ENCODE measurements at places on chromosomes 2 and 18.
A peak's percentile ranks its signal among the peaks of the same experiment; 100 is the strongest.

DNA sequence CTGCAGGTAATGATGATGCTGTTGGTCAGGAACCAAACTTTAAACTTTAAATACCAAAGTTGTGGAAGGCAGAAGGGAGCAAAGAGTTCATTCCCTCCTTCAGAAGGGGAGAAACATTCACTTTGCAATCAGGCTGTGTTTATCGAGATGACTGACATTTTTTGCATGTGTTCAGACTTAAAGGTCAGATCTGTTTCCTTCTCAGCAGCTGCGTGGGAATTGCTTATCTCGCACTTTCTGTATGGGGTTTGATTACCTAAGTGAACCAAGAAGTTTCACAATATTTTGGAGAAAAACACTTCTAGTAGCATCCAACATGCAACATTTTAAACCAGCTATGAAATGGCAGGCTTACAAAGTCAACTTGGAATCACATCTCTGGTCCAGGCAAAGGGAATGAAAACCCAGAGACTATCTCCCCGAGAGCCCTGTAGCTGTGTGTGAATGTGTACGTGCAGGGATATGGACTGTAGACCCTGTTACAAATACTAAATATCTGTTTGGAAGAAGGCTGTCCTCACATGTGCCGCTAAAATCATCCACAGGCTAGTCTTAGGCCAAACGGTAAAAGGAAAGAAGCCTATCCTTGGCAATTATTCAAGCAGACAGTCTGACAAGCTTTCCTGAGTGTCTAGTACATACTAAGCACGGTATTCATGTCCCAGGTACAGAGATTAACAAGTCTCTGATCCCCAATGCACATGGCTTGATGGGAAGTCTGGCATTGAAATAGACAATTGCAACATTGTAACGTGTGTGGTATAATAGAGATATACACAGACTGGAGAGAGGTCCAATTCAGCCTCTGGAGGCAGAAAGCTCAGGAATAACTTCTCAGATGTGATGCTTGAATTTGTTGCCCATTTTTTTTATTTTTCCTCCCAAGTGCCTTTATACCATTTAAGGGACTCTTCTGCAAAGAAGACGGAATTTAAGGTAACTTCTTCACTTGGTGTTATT is 483.1 kb downstream of the DPP10 start:
- no peak for DNase-seq

GRCh38 chr2:3189961-3190360 is 187.7 kb downstream of the EIPR1 start:
- DNase-seq, result no peak

DNA sequence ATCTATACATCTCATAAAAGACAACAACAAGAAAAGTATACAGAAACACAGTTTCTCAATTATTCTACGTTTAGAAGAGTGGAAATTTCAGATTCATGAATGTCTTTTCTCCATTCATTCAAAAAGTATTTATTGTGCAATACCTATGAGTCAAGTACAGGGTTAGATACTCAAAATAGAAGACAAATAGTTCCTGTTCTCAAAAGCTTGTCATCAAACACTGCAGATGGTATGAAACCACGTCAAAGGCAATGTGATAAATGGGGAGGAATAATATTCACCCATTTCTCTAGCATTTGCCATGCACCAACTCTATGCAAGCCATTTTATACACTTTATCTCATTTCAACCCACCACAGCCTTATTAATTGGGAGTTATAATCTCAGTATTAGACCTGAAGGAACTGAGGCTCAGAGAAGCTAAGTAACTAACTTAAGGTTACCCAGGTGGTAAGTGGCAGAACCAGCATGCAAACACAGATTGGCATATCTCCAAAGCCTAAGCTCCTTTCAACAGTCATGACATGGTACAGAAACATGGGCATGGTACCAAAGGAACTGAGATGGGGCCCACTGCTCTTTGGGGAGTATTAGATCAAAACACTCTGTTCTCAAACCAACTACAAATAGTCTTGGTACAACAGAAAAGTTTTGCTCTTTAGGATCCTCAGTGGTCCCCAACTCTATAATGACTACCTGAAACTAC is 67.2 kb upstream of the NPAS2 start:
- no peak for DNase-seq

- no peak for DNase-seq
Measured at GRCh38 chr2:4827836-4828235, 864.3 kb upstream of the SOX11 start.

GRCh38 chr2:213243189-213244044 is 40.8 kb upstream of the SPAG16 start:
- no peak for DNase-seq

- DNase-seq, result no peak
Measured at GRCh38 chr2:187453078-187453641, 5.1 kb upstream of the CALCRL start.

DNA sequence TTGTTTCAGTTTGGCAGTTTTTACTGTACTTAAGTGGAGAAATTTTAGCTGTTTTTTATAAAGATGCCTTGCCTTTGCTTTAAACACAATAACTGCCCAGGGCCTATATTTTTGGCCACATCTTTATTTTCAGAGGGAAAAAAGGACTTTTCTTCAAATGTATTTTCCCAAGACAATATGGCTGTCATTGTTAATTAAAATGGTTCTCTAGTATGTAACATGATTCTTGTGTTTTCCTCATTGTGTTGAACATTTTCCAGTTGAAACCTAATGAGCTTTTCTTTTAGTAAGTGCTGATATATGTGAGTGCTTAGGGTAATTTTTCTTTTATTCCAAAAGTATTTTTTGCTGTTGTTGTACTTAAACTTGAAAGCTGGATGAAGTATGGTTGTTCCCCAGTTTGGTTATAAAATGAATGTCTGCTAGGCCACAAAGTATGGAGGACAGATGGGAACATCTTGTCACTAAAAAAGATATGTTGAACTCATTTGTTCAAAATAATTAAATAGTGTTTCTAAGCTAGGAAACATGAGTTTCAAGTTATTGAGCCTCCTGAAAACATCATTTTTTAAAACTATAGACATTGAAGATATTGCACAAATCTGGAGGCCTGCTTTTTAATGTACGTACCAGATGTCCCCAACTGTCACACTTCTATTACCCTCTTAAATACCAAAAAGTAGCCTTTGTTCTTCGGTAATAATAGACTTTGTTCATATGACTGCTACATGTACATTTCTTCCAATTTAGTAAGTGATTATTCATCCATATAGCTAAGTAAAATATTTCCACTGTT is 147.5 kb upstream of the DAPL1 start:
- DNase-seq, result no peak

GRCh38 chr2:157492189-157492773 is 48.4 kb upstream of the CYTIP start:
- peak; percentile 55 for DNase-seq

DNA sequence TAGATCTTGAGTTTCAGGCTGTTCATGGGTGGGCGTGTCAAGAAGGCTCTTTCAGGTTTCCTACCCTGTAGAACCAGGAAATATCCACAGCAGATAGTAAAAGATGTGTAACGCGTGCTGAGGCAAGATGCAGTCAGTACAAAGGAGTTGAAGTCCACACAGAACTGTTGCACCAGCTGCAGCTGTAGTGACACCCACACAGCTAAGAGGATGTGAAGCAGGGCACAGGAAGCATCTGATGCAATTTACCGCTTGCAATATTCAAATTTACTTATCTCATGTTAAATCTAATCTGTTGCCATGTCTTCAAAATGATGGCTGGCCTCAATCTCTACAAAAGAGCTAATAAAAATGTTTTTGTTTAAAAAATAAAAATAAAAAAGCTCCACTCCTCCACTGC is 132.8 kb downstream of the ARHGAP15 start:
- no peak for DNase-seq

DNA sequence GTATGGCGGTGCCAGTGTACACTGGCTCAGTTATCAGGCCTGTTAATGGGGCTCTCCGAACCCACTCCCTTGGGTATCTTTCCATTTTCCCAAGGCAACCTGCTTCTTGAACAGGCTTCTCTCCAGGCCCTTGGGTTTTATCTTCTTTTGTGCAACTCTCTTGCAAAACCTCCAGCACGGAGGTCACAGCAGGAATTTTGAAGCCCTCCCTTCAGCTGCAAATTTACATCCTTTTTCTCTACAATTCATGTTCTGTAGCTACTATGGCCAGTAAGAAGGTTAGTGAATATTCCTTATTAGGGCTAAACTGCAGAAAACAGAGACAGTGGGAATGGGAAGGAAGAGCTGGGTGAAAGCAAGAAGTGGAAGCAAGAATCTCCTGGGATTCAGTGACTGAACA is 10.4 kb upstream of the NPAS2 start:
- no peak for DNase-seq

DNA sequence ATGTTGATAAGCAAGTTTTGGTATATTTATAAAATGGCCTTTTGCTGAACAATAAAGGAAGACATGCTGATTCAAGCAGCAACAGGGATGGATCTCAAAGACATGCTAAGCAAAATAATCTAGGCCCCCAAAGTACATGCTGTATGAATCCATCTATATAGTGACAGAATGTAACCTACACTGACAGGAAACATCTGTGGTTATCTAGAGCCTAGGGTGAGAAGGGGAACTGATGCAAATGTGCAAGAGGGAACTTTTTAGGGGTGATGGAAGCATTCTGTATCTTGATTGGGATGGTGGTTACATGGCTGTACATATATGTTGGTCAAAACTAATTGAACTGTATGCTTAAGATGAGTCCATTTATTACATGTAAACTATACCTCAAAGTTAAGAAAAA is 24.2 kb downstream of the CNRIP1 start:
- DNase-seq, result no peak

GRCh38 chr2:41004700-41005099 is 552.8 kb upstream of the SLC8A1 start:
- no peak for DNase-seq

GRCh38 chr2:192091476-192091875 is 103.3 kb downstream of the TMEFF2 start:
- DNase-seq, result no peak

GRCh38 chr2:218679119-218679518 is 7.2 kb downstream of the STK36 start:
- DNase-seq, result no peak

GRCh38 chr18:47969816-47970215 is 39.4 kb upstream of the SMAD2 start:
- DNase-seq, result no peak

- no peak for DNase-seq
Measured at GRCh38 chr2:12231288-12231687, 484.9 kb downstream of the LPIN1 start.

- no peak for DNase-seq
Measured at GRCh38 chr2:74755386-74755785, 78.5 kb upstream of the HK2 start.

GRCh38 chr2:62774555-62775366 is 69.2 kb downstream of the EHBP1 start:
- DNase-seq, result no peak

DNA sequence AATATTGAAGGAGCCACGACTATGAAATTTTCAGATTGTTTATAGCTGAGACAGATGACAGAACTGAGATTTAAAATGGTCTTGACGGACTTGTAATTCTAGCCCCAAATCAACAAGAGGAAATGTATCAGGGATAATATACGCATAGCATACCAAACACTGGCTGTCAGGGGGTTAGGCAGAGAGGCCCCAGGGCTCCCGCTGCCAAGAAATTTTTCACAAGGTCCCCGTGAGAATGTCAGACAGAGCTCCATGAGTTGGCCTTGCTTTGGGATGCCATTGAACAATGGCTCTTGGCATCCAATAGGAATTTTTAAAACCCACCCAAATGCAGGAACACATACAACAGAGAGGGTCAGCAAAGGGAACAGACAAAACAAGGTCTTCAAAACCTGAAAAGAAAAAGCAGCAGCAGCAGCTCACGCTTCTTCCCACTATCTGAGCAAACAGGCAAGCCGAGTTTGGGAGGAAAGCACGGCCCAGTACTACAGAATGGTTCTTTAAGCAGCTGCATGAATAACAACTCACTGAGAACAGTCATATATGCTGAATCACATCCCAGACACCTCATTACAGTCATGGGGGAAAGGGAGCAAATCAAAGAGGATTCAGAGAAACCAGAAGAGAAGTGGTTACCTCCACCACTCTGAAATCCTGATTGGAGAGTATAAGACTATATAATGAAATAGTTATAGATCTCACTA is 445.6 kb downstream of the RND3 start:
- no peak for DNase-seq

GRCh38 chr2:177629357-177630024 is 236.9 kb downstream of the AGPS start:
- DNase-seq, result no peak

DNA sequence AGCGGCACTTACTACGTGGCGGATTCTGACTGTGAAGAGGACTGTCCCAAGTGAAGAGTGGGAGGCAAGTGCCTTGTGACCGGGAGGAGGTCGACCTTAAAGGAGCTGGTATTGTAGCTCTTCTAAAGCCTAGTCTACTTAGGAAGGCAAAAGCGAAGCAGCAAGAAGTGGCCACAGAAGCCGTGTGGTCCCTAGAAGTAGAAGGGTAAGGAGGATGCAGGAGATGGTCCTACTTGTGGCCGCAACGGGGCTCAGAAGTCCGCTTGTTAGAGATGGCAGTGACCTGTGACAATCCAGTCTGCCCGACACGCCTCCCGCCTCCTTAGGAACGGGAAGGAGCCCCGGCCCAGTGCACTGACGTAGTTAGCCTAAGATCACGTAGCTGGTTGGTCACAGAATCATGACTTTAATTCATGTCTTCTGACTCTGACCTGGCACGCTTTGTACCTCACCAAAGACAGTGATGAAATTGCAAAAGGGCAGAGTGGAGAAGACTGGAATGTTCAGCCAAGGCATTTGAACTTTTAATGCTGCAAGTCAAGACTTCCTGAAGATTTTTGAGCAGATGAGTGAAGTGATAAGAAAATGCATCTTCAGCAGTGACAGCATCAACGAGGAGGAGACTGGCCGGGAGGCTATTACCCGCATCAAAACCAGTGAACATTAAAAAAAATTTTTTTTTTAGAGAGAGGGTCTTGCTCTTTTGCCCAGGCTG is 749 bp upstream of the EIF2AK3 start:
- DNase-seq, result peak; percentile 52

GRCh38 chr2:9276901-9277451 is 70.4 kb downstream of the ASAP2 start:
- DNase-seq, result no peak

DNA sequence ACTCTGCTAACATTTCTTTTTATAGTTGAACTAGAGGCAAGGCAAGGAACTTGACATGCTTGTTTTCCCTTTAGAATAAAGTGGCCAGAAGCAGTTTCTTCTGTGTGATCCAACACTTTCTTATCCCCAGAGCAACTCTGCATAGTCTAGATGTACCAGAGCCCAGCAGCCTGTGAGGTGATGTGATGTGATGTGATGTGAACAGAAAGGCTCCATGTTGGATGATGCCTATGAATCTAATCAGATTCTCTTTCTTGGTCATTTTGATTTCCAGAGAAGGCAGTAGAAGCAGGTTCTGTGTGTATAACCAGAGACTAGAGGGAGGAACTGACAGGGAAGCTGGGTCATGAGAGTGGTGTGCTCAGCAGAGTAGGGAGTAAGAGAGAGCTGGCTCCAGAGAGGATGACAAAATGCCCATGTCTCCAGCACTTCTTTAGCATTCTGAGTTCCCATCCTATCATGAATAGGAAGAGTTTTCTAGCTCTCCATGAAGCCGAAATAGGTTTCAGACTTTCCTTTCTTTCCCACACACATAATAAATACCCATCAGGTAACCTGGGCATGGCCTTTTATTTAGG is 31.0 kb upstream of the PTH2R start:
- DNase-seq, result no peak

- DNase-seq, result no peak
Measured at GRCh38 chr2:46306988-46307655, 9.9 kb downstream of the EPAS1 start.

All from stimulated activated CD8-positive, alpha-beta memory T cell treated with anti-CD3 and anti-CD28 coated beads, Interleukin-2, amount 100 ng/mL, for 1 hour (primary cell).